ENCODE measurements at places on chromosomes 13 and 19.

DNA sequence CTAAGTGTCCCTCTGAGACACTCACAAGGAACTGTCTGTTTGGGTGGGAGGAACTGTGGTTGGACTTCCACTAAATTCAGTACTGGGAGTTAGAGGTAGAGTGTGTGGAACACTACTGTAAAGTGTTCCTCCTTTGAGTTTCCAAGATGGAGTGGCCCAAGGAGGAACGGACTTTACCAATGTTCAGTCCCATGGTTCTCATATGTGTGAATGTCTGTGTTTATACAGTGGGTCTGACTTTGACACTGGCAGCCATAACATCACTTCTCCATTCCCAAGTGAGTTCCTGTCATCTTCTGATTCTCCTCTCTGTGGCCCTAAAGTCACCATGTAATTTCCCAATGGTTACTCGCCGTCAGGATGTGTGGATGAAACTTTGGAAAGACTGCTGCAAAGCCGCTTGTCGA, 136.8 kb upstream of the SERP2 start:
- DNase-seq = no peak

DNA sequence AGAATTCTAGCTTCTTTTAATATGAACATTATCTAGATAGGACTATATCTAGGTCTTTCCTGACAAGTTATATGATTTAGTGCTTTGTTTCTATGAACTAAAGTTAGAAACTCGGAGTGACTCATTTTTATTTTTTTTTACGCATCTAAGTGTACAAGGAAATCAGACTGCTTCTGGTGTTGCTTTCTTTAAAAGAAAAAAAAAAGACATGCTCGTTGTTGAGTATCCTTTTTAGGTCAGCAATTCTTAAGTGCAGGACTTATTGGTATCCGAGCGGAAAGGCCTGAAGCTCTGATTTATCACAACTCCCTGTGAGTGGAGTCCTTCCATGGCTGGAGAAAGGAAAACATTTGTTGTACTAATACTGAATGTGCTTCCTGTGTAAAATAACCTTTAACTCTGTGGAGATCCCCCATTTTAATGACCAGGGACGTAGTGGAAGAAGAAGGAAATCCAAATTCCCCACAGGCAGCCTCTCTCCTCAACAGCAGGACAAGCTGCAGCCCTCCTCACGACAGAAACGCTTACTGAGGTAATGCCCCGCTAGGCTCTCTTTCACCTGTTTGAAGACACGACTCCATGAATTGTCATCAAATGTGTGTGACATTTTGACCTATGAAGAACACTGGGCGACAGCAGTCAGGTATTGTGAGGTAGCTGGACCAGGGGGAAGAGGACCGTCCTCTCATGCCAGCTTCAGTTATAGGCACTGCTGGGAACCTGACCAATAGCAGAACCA, 17.9 kb upstream of the POMP start:
- no peak for DNase-seq

DNA sequence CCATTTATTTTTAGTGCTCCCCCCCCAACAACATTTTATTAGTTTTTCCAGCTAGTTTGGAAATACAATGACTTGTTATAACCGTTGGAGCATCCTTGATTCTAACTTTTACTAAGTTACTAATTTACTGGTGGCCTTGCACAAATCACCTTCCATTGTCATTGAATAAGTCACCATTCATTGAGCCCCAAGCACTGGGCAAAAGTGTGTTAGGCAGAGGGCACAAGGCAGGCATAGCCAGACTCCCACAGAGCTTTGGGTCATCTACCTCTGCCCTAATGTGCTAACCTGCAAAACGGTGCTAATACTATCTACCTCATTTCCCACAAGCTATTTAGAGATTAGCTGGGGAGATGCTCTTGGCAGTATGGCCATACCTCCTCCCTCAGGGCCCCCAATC, 86.8 kb upstream of the RNF113B start:
- DNase-seq = no peak

DNA sequence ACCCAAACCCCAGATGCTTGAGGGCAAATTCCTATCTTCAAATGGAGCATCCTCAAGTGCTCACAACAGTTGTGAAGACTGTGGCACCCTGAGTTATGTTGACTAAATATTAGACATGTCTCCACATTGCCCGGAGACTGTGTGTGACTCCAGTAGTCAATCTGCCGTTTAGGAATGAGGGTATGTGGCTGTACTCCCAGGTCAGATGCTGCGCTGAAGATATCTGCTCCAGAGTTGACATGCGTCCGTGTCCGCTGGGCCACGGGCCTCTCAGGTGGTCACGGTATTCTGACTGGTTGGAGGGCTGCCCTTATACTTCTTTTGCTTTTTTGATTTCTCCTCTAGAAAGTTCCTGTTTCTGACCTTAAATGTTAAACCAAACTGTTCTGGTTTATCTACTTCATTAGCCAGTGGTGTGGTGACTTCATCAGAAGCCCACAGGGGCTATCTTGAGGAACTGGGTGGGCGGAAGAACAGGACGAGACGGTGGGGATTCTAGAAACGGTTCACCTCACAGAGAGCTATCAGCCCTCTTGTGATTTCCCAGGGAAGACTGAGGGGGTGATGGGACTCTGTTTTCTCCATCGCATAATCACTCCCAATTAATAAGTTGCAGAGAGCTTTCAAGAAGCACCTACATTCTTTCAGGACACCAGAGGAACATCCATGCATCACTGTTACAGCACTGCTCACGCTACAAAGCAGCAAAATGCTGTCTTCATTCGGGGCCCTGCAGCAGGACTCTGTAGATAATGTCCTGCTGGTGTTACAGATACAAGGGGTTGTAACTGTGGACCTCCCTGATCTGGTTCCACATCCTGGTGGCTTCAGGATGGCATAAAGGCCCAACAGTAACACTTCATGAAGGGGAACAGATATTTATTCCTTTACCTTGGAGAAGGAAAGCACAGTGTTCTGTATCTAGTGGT, 1.3 kb upstream of the LCP1 start:
- DNase-seq = no peak

DNA sequence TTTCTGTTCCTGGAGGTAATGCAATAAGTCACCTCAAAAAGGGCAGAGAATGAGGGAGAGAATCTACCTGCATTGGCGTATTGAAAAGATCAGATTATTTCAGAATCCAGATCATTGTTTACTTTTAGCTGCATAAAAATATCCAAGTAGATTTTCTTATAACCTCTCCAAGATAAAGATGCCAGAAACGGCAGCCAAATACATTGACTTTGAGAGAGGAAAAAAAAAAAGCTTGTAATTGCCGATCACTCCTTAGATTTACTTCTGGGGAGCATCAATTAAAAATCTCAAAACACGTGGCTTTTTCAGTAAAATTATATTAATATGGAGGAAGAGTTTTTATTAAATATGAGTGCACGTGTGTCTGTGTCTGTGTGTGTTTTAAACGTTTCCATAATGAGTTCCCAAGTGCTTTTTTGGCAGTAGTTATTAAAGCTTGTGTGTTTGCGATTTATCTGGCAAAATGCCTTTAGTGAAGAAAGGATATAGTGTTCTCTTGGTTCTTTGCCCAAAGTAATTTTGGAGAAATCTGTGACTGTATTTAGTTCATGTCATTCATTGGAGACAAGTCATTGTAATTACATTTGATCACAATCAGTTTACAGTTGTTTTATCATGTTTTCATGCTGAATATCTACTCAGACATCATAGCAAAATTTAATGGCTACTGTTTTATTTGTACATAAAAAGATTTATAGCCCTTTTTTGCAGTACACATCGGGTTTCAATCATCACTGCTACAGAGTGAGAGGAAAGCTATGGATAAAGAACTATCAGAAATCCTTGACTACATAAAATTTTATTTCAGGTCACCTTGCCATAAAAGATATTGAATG, 176.1 kb downstream of the TM9SF2 start:
- DNase-seq = no peak

GRCh38 chr19:44112802-44113137, 429 bp upstream of the ZNF225 start:
- no peak for DNase-seq

- DNase-seq = no peak
Observed at GRCh38 chr19:43997631-43998290, 5.0 kb upstream of the ZNF230 start.

GRCh38 chr13:46389457-46390451, 2.7 kb upstream of the RUBCNL start:
- no peak for DNase-seq

All from HCEC 1CT (cell line).